ENCODE measurements at places on chromosomes 3 and 15. TPM values are rescaled to one million over a fixed set of nuclear protein-coding genes. Genes with fewer than 3 reads are reported as not detected.
A peak's percentile ranks its signal among the peaks of the same experiment; 100 is the strongest.

- H3K36me3 ChIP-seq = no peaks in the 10 kb centered on the region
- no peaks in the 10 kb centered on the region for H3K4me1 ChIP-seq
- H3K27ac ChIP-seq = no peak overlapping the region
- DNase-seq = peak; percentile 14
- 0 out of 2 replicates have a peak, but pooled peaks cover 10% of the 10 kb centered on the region for H3K27me3 ChIP-seq
Observed at GRCh38 chr3:111351334-111351733, 190.7 kb upstream of the CD96 start.

The ARIH2 gene
- 102 TPM for total RNA-seq

The CHRNA3 gene
- not detected for total RNA-seq

DNA sequence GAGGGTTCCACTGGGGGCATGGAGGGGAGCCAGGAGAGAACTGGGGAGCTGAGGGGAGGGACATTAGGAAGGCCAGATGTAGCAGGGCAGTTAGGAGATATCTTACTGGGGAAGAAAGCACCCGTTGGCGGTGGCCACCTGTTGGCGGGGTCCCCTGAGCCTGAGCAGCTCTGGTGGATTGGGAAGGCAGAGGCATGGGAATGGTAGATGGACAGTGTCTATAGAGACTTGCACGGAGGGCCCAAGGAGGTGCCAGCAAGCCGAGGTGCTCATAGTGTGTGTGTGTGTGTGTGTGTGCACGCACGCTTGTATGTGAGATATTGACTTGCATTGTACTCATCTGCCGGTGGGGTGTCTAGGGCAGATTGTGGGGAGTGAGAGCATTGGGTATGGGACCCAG lies 179.0 kb downstream of the APBA2 start:
- no peak for DNase-seq
- H3K4me1 ChIP-seq = no peaks in the 10 kb centered on the region
- H3K4me3 ChIP-seq = no peak overlapping the region
- no peaks in the 10 kb centered on the region for H3K27me3 ChIP-seq
- no peak overlapping the region for H3K27ac ChIP-seq

DNA sequence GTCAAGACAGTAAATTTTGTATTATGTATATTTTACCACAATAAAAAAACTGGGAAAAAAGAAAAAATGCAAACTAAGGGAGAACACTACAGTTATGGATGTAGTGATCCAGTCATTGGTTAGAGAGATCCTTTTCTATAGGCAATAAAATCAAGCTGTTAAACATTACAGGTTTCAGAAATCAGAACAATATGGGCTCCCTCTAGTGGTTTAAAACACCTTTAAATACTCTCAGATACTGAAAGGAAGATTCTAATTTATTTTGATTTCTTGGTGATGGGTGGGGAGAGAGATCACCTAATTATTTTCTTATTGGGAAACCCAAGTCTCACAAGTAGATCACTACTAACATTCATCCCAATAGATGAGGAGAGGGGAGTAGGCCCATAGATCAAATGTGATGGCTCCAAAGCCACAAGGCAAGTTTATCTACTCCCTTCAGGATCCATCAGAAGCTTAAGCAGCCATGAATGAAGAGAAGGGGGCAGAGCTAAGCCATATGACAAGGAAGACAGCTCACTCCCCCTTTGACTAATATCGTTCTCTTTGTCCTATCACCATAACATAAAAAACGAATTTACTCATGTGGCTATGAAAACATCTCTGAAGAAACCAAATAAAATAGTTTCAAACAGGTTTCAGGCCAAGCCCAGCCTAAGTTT lies 118.6 kb downstream of the ANO10 start:
- H3K4me3 ChIP-seq = no peak overlapping the region
- peak; percentile 48 for DNase-seq
- no peaks in the 10 kb centered on the region for H3K36me3 ChIP-seq
- peaks cover 10% of the 10 kb centered on the region for H3K4me1 ChIP-seq

GRCh38 chr15:75200765-75201615 lies 692 bp upstream of the C15orf39 start:
- DNase-seq = peak; percentile 70
- H3K4me1 ChIP-seq = peaks cover 22% of the 10 kb centered on the region
- H3K36me3 ChIP-seq = no peaks in the 10 kb centered on the region
- peak overlapping the region; percentile 97 for H3K4me3 ChIP-seq
- H3K27ac ChIP-seq = peak overlapping the region; percentile 44

- no peaks in the 10 kb centered on the region for H3K36me3 ChIP-seq
- DNase-seq = no peak
- no peaks in the 10 kb centered on the region for H3K4me1 ChIP-seq
- no peaks in the 10 kb centered on the region for H3K27me3 ChIP-seq
- H3K4me3 ChIP-seq = no peak overlapping the region
Observed at GRCh38 chr15:94162939-94163338, 68.4 kb upstream of the MCTP2 start.

- no peaks in the 10 kb centered on the region for H3K27me3 ChIP-seq
- no peak for DNase-seq
- H3K4me3 ChIP-seq = no peak overlapping the region
- H3K36me3 ChIP-seq = no peaks in the 10 kb centered on the region
- H3K27ac ChIP-seq = no peak overlapping the region
Observed at GRCh38 chr15:86603466-86603865, 523.8 kb downstream of the AGBL1 start.

The GOLGA8K gene
- total RNA-seq = not detected

- H3K27me3 ChIP-seq = no peaks in the 10 kb centered on the region
- no peak overlapping the region for H3K27ac ChIP-seq
- no peaks in the 10 kb centered on the region for H3K36me3 ChIP-seq
Observed at GRCh38 chr15:31393444-31394091, 66.9 kb downstream of the KLF13 start.

The CHST2 gene
- total RNA-seq = 12.0 TPM

DNA sequence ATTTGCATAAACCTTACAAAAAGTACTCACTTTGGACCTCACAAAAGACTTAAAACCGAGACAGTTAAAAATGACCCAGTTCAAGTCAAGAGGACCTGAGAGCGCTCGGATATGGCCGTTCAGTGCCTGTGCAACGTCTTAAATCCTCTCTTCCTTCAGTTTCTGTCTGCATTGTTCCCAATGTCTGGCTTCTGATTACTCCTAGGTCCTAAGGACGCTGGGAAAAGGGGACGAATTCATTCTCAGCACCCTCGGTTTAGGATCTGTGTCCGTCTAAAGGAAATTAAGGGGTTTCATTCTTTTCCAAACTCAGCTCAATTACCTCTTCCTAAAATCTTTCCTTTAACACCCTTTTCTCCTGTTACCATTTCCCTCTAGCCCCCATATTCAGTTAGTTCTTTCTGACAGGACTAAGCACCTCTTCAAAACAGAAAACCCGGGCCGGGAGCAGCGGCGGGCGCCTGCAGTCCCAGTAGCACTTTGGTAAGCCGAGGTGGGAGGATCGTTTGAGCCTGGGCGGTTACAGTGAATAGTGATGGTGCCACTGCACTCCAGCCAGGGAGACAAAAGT lies 970 bp downstream of the DPPA4 start:
- no peak overlapping the region for H3K27ac ChIP-seq
- peak overlapping the region; percentile 74 for H3K4me3 ChIP-seq
- H3K4me1 ChIP-seq = no peaks in the 10 kb centered on the region
- DNase-seq = peak; percentile 54
- H3K27me3 ChIP-seq = no peaks in the 10 kb centered on the region

DNA sequence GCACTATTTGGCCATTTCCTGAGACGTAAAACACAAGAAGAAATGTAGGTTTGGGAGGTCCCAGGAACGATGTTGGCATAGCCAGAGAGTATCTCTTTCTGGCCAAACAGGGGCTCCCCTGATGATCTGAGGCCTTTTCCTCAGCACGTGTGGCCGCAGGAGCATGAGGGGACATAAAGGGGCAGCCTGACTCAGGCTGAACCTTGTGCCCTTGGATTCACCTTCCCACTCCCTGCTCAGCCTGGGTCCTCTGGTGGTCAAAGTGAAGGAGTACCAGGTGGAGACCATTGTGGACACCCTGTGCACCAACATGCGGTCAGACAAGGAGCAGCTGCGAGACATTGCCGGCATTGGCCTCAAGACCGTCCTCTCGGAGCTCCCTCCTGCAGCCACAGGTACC lies 10.6 kb downstream of the CAND2 start:
- no peak for DNase-seq
- no peak overlapping the region for H3K4me3 ChIP-seq
- H3K27me3 ChIP-seq = no peaks in the 10 kb centered on the region
- no peak overlapping the region for H3K27ac ChIP-seq

DNA sequence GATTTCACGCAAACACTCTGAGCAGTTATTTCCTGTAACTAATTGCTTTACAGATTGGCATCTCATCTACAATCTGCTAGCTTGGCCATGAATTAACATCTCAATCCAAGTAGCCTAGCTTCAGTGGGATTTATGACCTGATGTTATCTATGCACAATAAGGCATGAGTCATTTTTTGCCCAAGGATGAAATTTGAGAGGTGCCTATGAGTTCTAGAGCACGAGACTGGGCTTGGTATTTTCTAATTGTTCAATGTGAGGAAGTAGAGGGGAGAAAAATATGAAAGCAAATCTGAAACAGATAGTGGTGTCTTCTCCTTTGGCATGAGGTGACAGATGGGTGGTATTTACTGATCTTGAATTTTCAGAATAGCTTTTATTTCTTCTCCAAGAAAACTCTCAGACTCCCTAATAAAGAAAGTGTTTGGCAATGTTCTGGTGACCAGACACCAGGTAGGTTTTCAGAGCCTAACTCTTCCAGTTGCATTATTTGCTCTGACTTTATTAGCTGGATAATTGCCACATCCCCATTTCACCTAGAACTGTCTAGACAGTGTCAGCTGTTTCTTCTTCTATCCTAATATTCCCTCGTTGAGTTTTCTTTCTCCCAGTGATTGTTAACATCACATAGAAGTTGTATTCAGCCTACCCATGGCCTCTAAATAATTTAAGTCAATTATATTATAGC lies 301.0 kb upstream of the UMPS start:
- no peak overlapping the region for H3K27ac ChIP-seq
- no peak overlapping the region for H3K4me3 ChIP-seq
- no peaks in the 10 kb centered on the region for H3K36me3 ChIP-seq
- peaks cover 16% of the 10 kb centered on the region for H3K4me1 ChIP-seq
- peaks cover 24% of the 10 kb centered on the region for H3K27me3 ChIP-seq
- DNase-seq = peak; percentile 73

- no peaks in the 10 kb centered on the region for H3K36me3 ChIP-seq
- H3K27ac ChIP-seq = no peak overlapping the region
- H3K27me3 ChIP-seq = no peaks in the 10 kb centered on the region
- DNase-seq = no peak
Observed at GRCh38 chr15:78149805-78150751, 916 bp downstream of the IDH3A start.

The CPNE9 gene
- total RNA-seq = not detected

DNA sequence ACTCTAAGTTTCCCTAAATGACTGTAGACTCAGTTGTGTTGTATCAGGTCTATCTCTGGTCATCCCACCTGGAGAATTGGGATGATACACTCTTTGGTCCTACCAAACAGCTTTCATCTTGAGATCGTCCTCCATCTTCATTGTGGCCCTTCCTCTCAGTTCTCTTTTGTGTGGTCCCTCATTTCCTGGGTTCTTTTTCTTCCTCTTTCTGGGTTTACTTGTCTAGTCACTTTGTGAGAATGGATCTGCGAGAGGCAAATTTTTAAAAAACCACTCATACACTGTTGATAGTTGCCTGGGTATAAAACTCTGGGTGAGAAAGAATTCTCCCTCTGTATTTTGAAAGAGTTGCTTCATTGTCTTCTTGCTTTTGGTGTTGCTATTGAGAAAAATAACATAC lies 6.0 kb upstream of the AMOTL2 start:
- H3K27ac ChIP-seq = no peak overlapping the region
- DNase-seq = no peak
- H3K27me3 ChIP-seq = no peaks in the 10 kb centered on the region
- no peaks in the 10 kb centered on the region for H3K4me1 ChIP-seq

The PARP15 gene
- total RNA-seq = not detected

GRCh38 chr15:96497951-96498350 lies 167.5 kb downstream of the NR2F2 start:
- DNase-seq = no peak
- H3K4me3 ChIP-seq = no peak overlapping the region
- no peaks in the 10 kb centered on the region for H3K4me1 ChIP-seq
- H3K36me3 ChIP-seq = no peaks in the 10 kb centered on the region

DNA sequence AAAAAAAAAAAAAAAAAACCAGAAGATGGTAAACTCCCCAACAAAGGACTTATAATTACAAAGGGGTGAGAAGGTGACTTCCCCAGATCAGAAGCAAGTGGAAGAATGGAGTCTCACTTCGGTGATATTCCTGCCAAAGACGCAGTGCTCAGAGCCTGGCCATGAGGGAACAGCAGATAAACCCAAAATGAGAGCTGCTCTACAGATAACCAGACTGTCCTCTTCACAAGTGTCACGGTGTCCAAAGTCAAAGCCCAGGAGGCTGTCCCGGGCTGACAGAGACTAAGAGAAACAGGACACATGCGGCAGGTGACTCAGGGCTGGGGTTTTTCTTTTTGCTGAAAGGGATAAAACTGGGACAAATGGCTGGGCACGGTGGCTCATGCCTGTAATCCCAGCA lies 48.8 kb downstream of the HMCES start:
- H3K4me1 ChIP-seq = no peaks in the 10 kb centered on the region
- no peaks in the 10 kb centered on the region for H3K36me3 ChIP-seq
- DNase-seq = no peak
- no peak overlapping the region for H3K4me3 ChIP-seq

The OR5K1 gene
- not detected for total RNA-seq

DNA sequence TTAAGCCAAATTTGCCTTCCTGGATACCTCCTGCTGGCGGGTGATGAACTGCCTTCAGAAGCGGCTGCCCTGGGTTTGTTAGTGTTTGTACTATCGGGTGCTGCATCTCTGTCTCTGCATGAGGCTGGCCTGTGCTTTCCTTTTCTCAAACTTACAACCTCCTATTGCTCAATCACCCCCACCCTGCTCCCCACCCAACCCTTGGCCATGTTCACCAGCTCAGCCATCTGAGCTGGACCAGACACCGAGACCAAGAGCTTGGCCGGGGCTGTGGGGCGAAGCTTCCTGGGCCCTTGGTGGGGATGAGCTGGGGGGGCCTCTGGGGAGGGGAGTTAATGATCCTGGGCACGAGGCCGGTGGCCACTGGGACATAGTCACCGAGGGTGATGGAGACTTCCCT lies 16.8 kb upstream of the FBLN2 start:
- no peaks in the 10 kb centered on the region for H3K27me3 ChIP-seq
- DNase-seq = peak; percentile 46
- H3K4me1 ChIP-seq = peaks cover 27% of the 10 kb centered on the region
- no peak overlapping the region for H3K4me3 ChIP-seq
- H3K27ac ChIP-seq = no peak overlapping the region

The P2RY1 gene
- total RNA-seq = 0.22 TPM

- H3K27me3 ChIP-seq = no peaks in the 10 kb centered on the region
- 0 out of 2 replicates have a peak, but pooled peaks cover 9% of the 10 kb centered on the region for H3K36me3 ChIP-seq
- no peak overlapping the region for H3K27ac ChIP-seq
Observed at GRCh38 chr3:142801746-142802145, 77.9 kb downstream of the TRPC1 start.

The CPN2 gene
- total RNA-seq = not detected

DNA sequence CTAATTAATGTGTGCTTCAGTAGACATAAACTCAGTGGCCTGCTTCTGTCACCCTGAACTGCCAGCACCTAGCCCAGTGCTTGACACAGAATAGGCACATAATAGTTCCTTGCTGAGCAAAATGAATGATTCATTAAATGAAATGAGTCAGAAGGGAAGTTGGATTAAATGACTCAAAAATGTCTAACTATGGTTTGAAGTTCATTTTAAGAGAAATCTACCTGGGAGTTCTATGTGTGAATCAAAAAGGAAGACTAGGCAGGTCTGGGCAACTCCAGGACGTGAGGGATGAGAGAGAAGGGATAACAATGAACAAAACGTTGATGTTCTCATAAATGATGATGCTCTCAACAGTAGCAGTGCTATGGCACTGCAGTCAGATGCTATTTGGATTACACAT lies 175.0 kb downstream of the CFAP20DC start:
- DNase-seq = peak; percentile 70
- no peaks in the 10 kb centered on the region for H3K36me3 ChIP-seq
- peaks cover 23% of the 10 kb centered on the region for H3K4me1 ChIP-seq
- no peaks in the 10 kb centered on the region for H3K27me3 ChIP-seq
- peak overlapping the region; percentile 38 for H3K27ac ChIP-seq

The KLF13 gene
- 38.9 TPM for total RNA-seq

All from GM23248 (cell line).